Umbilical cord (tissue), 2 donors: ENCODE measurements at places on chromosomes 5 and 9.

DNA sequence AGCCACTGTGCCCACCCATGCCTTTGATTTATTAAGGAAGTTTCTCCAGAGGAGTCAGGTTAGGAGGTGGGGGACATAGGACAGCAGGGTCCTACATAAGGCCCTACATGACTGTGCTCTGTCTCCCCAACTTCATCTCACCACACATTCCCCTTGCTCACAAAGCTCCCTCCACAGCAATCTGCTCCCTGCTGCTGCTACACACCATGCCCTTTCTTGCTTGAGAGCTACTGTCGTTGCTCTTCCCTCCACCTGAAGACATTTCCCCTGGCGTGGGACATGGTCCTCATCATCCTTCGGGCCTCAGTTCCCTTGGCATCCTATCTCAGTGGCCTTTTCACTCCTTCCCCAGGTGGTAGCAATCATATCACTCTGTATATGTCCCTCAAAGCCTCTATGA lies 75.9 kb upstream of the DAPK1 start:
- DNase-seq: no peak

GRCh38 chr5:93189707-93190120 lies 391.3 kb downstream of the NR2F1-AS1 start:
- no peak for DNase-seq

GRCh38 chr9:35271637-35272036 lies 109.8 kb downstream of the UNC13B start:
- DNase-seq: no peak

- DNase-seq: no peak
Observed at GRCh38 chr5:75640826-75641225, 29.6 kb downstream of the ANKDD1B start.

- DNase-seq: no peak
Observed at GRCh38 chr5:173325091-173325698, 3.0 kb downstream of the STC2 start.

DNA sequence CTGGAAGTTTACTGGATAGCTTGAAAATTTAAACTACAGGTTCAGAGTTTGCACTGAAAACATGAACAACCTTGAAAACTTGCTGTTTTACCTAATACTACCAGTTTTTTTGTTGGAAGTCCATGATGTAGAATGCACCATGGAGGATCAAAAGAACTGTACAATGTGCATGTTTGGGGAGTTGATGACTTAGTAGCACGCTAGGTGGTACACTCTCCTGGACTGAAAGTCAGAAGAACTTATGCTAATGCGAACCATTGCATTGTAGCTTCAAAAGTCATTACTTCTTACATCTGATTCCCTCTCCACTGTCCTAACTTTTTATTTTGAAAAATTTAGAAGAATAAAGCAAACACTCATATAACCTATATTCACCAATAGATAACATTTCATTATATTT lies 211.0 kb downstream of the OSTF1 start:
- no peak for DNase-seq

DNA sequence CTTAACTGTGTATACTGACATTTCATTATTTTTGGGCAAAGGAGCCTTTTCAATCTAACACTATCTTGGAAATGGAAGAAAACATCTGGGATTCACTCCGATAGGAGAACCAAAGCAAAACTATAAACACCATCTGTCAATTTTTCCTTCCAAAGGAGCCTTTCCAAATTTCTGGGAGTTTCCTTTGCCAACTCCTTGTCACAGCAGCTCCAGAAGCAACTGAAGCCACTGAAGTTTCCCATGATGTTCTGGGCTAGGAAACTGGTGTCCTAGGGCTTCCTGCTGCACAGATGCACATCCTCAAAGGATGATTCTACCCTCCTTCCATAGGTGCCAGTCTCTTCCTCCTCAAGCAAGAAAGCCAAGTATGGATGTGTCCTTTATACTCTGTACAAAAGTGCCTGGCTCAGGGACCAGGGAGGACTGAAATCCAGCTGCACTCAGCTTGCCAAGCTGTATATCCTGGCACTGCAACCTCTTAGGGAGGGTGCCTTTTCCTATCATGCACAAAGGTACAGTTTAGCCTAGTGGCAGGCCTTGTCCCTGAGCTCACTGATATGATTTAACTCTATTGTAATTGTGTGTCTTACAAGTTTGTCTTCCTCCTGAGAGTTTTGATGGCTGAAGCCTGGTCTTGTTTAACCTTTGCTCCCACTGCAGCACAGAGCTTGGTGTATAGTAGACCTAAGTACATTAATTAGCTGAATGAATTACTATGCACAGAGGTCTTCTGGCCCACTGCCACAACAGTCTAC lies 8.4 kb upstream of the UBAP1 start:
- DNase-seq: no peak

DNA sequence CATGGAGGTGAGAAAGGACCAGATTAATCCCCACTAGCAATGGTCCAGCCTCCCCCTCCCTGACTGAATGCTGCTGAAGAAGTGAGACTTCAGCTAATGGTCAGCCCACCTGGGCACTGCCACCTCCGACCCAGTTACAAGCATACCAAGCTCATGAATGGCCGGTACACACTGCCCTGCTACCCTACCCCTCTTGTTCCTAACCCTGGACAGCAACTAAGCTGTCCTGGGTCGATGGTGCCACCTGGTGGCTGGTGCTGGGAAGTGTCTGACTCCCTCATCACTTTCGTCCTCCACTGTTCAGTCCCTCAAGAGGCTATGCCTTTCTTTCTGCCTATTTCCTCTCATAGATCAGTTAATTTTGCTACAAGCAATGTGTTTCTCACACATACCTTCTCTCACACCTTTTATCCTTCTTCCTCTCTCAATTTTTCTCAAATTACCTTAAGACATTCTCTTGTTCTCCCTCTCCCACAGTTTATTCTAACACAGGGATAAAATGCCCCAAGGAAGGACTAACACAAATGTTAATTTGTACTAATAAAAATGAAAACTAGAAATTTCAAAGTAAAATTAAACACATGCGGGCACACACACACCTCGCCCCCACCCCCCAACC lies 42.4 kb downstream of the PAX5 start:
- DNase-seq: no peak

GRCh38 chr5:94366811-94367210 lies 251.6 kb downstream of the KIAA0825 start:
- no peak for DNase-seq

DNA sequence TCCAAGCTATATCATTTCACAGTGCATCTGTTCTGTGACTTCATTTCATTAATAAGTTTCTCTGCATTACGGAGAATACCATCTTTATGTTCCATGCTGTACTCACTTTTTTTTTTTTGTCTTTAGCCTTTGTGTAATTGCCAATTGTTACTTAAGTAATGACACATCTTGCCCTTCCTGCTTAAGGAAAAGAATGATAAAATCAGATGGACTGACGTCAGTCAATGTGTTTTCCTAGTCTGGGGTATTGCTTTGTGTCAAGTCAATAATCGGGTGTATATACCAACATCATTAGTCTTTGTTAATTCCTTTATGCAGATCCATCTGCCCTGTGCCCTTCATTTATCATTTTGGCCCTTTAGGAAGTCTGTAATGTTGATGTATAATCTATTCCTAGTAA lies 133.5 kb downstream of the CD180 start:
- DNase-seq: peak; percentile 22

DNA sequence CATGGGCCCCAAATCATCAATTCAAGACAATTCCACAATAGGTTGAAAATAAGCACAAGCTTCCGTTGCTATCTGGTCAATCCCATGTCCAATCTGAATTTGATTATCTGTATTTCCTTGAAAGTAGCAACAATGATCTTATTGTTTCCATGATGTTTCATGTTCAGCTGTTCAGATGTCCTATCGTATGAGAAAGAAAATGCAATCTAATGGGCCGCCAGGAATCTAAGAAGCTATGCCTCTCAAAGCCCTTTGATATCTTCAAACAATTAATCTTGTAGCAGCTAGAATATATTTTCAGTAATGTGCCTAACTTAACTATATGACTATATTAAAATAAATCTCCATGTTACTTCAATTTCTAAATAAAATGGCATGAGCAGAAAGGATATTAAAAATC lies 32.1 kb upstream of the ALDOB start:
- DNase-seq: no peak

DNA sequence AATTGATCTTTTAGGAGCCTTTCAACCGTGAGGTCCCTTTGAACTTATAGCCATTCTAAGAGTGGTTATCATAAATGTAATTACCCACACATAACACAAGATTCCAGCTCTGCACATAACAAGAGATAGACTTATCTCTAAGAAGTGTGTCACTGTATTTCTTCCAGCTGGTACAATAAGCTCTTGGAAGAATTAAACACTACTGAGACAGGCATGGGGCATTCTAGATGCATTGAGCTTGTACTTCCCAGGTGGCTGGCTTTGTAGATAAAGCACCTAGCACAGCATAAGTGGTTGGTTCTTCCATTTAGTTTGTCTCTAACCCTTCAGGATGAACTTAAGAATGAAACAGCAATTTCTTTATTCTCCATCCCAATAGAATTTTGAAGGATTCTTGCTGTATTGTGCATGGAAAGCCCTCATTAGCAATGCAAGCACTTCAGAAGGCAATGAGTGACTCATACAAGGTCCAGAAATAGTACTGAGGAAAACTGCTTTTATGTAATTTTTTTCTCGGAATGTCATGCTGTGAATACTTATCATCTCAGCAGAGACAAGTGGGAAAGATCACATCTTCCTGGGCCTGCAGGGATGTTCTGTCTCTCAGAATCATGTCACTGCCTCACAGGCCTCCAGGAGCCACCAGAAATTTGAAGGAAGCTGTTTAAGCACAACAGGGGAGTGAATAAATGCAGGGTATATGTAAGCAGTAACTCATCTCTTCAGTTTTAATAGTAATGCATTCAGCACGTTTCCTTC lies 91.1 kb upstream of the CD180 start:
- DNase-seq: peak; percentile 75

GRCh38 chr9:82128011-82128696 lies 139.6 kb downstream of the SPATA31D1 start:
- no peak for DNase-seq

GRCh38 chr5:147310059-147310704 lies 75.4 kb downstream of the STK32A start:
- DNase-seq: no peak

GRCh38 chr5:72723581-72723980 lies 92.9 kb upstream of the TNPO1 start:
- DNase-seq: no peak

GRCh38 chr9:9754186-9754585 lies 858.6 kb downstream of the PTPRD start:
- DNase-seq: no peak

GRCh38 chr9:72633966-72634365 lies 112.6 kb downstream of the TMC1 start:
- no peak for DNase-seq

- DNase-seq: no peak
Observed at GRCh38 chr5:32088214-32088613, 85.9 kb downstream of the GOLPH3 start.

DNA sequence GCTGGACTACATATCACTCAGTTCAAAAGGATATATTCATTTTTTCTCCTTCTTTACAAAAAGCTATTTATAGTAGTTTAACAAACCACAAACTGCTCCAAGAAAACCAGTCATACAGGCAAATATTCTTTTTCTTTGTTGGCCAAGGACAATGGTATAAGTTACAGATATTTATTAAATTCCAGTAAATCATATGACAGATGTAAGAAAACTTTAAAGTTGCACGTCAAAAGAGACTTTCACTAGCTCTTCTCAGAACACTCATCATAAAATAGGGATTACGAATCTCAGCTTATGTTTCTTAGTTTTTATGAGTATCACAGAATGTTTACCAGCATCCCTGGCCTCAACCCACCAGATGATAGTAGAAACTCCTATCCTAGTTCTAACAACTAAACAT lies 67.2 kb downstream of the ANKRD31 start:
- DNase-seq: peak; percentile 67

GRCh38 chr5:146789712-146790653 lies 88.6 kb downstream of the PPP2R2B start:
- no peak for DNase-seq

GRCh38 chr5:10648806-10649665 lies 85.2 kb downstream of the ANKRD33B start:
- DNase-seq: no peak

GRCh38 chr5:113574417-113574816 lies 60.9 kb downstream of the YTHDC2 start:
- DNase-seq: no peak

GRCh38 chr5:107516452-107517184 lies 154.1 kb downstream of the EFNA5 start:
- DNase-seq: peak; percentile 88

- DNase-seq: no peak
Observed at GRCh38 chr9:123620239-123620638, 264.2 kb downstream of the CRB2 start.

GRCh38 chr9:124079176-124079925 lies 67.8 kb downstream of the LHX2 start:
- DNase-seq: peak; percentile 30

DNA sequence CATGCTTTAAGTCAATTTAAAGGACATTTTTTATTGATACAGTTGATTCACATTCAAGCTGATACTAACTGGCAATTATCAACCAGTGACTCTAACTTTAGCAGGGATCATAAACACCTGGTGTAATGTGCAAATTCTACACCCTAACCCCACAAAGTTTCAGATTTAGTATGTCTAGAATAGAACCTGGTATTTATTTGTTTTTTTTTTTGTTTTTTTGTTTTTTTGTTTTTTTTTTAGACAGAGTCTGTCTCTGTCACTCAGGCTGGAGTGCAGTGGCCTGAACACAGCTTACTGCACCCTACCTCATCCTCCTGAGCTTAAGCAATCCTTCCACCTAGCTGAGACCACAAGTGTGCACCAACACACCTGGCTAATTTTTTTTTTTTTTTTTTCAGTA lies 311.2 kb upstream of the SEMA6A start:
- no peak for DNase-seq

- DNase-seq: no peak
Observed at GRCh38 chr5:61788548-61788947, 456.5 kb downstream of the ZSWIM6 start.

GRCh38 chr5:54285686-54286085 lies 24.7 kb downstream of the ARL15 start:
- DNase-seq: peak; percentile 39

- DNase-seq: no peak
Observed at GRCh38 chr5:160375166-160375565, 4.7 kb upstream of the C1QTNF2 start.

- DNase-seq: peak; percentile 16
Observed at GRCh38 chr5:133635051-133635450, 22.7 kb upstream of the FSTL4 start.

- no peak for DNase-seq
Observed at GRCh38 chr9:27278374-27278773, 18.6 kb downstream of the EQTN start.

- DNase-seq: no peak
Observed at GRCh38 chr9:107215381-107215780, 67.7 kb upstream of the RAD23B start.
